ENCODE measurements at places on chromosomes 3 and 15.

DNA sequence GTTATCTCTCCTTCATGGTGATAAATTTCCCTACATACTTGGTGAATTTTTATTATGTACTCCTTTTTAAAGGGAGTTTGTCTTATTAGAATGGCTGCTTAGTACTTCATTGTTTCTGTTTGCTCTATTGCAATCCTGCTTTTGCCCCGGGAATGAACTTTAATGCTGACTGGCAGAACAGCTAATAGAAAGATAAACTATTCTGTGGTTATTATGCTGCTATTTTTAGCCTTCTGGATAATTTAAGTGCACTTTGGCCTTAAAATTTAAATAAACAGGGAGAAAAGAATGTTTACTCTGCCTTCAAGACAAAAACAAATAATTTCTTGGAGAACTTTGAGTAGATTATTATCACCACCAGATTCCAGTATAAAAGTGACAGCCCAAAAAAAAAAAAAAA is 413.8 kb upstream of the CCDC54 start:
- no peak for DNase-seq

- DNase-seq: no peak
Measured at GRCh38 chr15:66249605-66250174, 3.9 kb downstream of the MEGF11 start.

- peak; percentile 88 for DNase-seq
Measured at GRCh38 chr15:79923079-79923514, 26.3 kb upstream of the MTHFS start.

DNA sequence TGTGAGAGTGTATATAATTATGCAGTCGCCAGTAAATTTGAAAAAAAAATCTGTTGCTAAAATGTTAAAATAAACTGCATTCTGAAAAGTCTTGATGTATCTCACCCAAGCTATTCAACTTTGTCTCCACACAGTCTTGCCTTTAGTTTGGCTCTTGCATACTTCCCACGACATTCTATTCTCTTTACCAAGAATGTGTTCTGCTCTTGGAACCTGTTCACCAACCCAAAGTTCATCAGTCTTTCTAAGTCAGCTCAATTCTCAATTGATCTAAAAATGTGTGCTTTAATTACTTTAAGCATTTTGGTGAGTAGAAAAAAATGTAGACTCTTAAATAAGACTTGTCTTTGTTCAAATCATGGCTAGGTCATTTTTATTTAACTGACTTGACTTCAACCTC is 657.7 kb upstream of the TBL1XR1 start:
- no peak for DNase-seq

DNA sequence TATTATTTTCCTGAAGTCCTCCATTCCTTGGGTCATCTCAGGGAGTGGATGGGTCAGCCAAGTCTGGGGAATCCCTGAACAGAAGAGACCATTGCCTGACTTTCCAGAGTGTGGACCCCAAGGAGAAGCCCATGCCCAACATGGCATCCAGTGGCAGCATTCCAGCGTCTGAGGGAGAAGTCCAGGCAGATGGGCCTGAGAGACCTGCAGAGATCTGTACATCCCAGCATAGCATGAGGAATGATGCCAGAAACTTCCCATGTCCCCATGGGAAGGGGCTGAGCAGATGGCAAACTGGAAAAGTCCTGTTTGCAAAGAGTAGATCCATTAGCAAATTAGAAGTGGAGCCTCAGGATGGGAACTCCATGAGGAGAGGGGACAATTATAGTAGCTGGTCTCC is 17.6 kb upstream of the COLQ start:
- DNase-seq: no peak

DNA sequence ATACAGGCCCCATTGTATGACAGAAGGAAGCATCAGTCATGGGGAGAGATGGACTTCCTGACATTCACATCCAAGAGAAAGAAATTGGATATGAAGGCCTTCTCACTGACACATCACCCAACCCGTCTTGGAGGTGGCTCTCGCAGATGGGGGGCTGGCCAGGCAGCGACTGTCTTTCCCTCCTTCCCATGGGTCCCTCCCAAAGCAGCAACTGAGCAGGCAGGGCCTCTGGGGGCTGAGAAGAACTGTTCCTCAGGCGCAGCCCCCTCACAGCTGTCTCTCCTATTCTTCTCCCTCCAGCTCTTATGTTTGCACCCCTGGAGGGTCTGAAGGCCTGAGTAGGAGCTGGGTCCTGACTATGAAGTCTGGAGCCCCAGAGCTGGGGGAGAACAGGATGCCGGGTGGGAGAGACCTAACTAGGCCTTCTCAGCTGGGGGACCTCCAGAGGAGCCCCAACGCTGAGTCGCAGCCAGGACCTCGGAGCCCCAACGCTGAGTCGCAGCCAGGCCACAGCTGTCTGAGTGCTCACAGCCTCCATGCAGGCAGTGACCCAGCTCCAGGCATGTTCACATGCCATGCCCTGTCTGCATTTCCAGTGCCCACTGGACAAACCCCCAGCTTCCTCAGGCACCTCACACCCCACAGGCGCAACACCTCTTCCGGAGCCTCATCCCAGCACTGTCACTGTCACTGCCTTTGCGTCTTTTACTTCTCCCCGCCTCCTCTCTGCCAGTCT is 29.6 kb downstream of the UMPS start:
- peak; percentile 16 for DNase-seq

GRCh38 chr15:80991421-80991820 is 1.8 kb upstream of the MESD start:
- no peak for DNase-seq

- DNase-seq: no peak
Measured at GRCh38 chr3:177141899-177142646, 55.2 kb downstream of the TBL1XR1 start.

- DNase-seq: no peak
Measured at GRCh38 chr3:50269977-50270413, 1.0 kb downstream of the SEMA3B start.

GRCh38 chr15:58419803-58420524 is 11.8 kb upstream of the LIPC start:
- no peak for DNase-seq

GRCh38 chr15:91223863-91224262 is 123.8 kb downstream of the SV2B start:
- DNase-seq: no peak

- no peak for DNase-seq
Measured at GRCh38 chr15:26451995-26452394, 320.9 kb downstream of the GABRB3 start.
